ENCODE measurements at places on chromosomes 1 and 21. TPM values are rescaled to one million over a fixed set of nuclear protein-coding genes. Genes with fewer than 3 reads are reported as not detected.
A peak's percentile ranks its signal among the peaks of the same experiment; 100 is the strongest.

- DNase-seq: no peak
Observed at GRCh38 chr1:223620297-223620897, 45.1 kb downstream of the CAPN8 start.

The PLA2G2D gene
- total RNA-seq: not detected

The PWP2 gene
- not detected for total RNA-seq

- no peak for DNase-seq
Observed at GRCh38 chr1:176602388-176603004, 139.5 kb downstream of the PAPPA2 start.

The USH2A gene
- total RNA-seq: 0.37 TPM

The PTPRU gene
- 0.29 TPM for total RNA-seq

The GPR153 gene
- total RNA-seq: 2.3 TPM

- no peak for DNase-seq
Observed at GRCh38 chr1:71828431-71829012, 453.8 kb downstream of the NEGR1 start.

GRCh38 chr21:15134701-15135470 is 70.1 kb upstream of the NRIP1 start:
- DNase-seq: peak; percentile 33

- DNase-seq: peak; percentile 64
Observed at GRCh38 chr1:210231846-210232510, 618 bp upstream of the SERTAD4 start.

The DMRTA2 gene
- total RNA-seq: not detected

The ATP6V1G3 gene
- total RNA-seq: not detected

GRCh38 chr1:18721041-18721440 is 90.4 kb downstream of the PAX7 start:
- DNase-seq: no peak

The OR2T35 gene
- total RNA-seq: not detected

The SLAMF7 gene
- total RNA-seq: not detected

DNA sequence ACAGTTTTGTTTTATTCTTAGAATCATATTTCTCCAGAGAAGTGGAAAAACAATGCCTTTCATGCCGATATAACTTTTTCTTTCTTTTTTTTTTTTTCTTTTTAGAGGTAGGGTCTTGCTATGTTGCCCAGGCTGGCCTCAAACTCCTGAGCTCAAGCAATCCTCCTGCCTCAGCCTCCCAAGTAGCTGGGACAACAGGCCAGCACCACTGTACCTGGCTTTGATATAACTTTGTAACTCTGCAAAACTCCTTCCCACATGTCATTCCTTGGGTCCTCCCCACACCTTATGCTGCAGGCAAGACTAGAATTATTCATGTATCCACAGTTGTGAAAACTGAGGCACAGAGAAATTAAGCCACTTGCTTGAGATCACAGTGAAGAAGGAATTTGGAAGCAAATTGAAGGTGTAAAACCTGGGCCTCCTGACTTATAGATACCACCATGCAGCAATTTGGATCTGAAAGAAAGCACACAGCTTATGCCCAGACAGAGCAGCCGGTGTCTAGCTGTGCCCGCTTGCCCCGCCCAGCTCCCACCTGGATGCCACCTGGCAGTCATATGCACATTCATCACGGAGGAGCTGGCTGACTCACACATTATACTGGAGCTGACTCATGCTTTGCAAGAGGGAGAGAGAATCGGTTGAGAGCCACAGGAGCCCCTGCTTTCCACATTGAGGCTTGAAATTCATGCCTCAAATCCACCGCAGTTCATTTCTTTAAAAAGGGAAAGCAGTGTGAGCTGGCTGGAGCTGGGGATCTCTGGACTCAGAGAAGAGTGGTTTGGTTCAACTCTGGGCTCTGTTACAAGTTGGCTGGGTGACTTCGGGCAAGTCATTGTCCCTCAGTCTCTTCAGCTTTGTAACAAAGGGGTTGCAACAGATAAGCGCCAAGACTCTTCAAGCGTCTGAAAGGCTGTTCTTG is 8.3 kb upstream of the SLC2A1 start:
- peak; percentile 72 for DNase-seq

- DNase-seq: no peak
Observed at GRCh38 chr1:40313329-40313957, 3.6 kb downstream of the COL9A2 start.

DNA sequence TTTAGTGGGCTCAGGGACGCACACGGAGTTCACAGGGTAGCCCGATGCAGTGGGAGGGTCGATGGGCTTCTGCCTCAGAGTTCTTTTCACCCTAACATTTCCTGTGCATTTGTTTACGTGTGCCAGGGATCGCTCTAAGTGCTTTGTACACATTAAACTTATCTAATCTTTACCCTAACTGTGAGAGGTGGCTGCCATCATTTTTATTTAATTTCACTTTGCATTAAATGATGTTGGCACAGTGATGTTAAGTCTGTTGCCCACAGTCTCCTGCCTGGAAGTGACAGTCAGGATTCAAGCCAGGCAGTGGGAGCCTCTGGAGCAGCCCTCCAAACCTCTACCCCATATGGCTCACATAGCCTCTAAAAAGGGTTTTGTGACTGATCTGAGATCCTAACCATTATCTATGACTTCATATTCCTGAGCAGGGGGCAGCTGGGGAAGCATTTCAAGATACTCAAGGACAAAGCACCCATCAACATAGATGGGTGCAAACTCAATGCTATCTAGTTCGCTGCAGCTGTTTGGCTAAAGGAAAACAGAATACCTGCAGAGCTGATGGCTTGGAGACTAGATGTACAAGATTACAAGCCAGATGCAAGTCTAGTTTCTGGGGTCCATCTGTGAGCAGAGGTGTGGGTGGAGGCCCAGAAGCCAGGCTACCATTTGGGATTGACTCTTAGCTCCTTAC is 303.8 kb downstream of the DISC1 start:
- DNase-seq: no peak

- no peak for DNase-seq
Observed at GRCh38 chr1:155529109-155529508, 33.5 kb downstream of the ASH1L start.

- no peak for DNase-seq
Observed at GRCh38 chr1:52792036-52792435, 50.5 kb upstream of the ZYG11A start.

GRCh38 chr1:198361237-198361767 is 179.2 kb downstream of the ATP6V1G3 start:
- DNase-seq: no peak

DNA sequence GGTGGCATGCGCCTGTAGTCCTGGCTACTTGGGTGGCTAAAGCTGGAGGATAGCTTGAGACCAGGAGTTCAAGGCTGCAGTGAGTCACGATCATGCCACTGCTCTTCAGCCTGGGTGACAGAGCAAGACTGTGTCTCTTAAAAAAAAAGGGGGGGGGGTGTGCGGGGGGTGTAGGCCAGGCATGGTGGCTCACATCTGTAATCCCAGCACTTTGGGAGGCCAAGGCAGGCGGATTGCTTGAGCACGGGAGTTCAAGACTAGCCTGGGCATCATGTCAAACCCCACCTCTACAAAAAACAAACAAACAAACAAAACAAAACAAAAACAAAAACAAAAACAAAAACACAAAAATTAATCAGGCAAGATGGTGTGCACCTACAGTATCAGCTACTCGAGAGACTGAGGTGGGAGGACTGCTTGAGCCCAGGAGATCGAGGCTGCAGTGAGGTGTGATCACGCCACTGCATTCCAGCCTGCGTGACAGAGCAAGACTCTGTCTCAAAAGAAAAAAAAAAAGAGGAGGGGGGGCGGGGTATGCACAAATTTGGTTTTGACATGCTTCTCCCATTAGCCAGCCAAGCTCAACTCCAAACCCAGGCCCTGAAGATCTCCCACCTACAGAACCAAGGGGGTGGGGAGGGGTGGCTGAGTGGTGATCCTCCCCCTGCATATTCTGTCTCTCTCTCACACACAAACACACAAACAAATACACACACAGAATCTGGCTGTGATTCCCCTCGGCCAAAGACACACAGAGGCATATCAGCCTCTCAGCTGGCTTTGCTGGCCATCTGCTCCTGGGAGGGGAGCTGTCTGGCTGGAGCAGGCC is 3.1 kb downstream of the PTAFR start:
- no peak for DNase-seq

The SYT14 gene
- total RNA-seq: 0.14 TPM

The ELF3 gene
- 1,083 TPM for total RNA-seq

The RNU1-1 gene
- 9,966 TPM for total RNA-seq

DNA sequence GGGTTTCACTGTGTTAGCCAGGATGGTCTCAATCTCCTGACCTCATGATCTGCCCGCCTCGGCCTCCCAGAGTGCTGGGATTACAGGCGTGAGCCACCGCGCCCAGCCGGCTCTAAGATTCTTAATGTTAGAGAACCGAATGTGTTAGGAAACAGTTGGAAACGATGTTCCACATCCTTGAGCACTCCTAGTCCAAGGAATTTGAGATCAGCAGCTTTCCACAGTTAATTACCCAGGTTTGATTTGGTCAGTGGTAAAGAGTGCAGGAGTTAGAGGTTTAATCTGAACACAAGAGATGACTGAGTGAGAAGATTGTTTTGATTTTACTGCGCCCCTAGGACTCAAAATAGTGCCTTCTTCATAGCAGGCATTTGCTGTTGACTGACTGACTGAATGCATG is 75.9 kb upstream of the BMP8A start:
- no peak for DNase-seq

The PTAFR gene
- 2.2 TPM for total RNA-seq

GRCh38 chr1:151820940-151821339 is 10.7 kb downstream of the RORC start:
- peak; percentile 71 for DNase-seq

DNA sequence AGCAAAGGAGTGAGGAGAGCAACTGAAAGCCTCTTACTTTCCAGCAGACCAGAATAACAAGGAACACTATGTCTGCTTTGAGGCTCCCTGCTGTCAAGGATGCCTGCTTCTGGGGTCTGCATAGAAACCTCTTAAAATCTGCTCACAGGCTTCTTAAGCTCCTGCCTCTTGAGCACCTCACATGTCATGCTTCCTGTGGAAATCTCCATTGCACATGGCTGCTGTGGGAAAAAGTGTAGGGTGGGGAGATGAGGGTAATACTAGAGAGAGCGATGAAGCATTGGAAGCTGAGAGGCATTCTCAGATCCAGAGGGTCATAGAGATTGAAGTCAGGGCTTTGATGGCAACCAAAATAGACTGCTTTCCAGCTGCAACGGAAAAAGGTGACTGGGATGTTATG is 6.2 kb upstream of the HLX start:
- DNase-seq: no peak

GRCh38 chr21:42263591-42264131 is 44.7 kb downstream of the ABCG1 start:
- peak; percentile 54 for DNase-seq

DNA sequence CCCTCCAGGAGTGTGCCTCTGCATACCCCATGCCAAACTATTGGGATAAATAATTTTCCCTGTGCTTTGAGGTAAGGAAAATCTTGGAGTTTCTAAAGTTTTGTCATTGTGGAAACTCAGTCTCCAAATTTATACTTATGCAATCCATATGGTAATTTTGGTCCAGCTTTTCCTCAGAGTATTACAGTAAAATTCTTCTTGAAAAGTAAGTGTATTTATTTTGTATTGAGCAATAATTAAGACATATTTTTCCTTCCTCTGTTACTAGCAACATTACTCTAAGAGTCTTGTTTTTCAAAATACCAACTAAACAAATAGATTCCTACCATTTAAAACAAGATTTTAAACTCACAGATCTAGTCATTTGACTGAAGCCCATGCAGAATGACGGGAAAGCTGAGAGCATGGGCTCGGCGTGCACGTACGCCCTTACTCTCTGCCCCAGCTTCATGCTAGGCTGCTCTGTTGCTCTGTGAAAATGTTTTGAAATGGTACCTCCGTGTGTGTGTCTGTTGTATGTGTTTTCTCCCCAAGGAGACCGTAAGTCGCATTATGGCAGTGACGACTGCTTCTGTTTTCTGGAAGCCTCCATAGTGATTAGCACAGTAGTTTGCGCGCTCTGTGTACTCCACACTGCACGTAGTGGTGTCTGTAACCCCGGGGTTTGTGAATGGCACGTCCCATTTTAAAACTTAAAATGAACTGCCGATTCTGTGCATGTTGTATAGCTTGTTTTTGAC is 165.3 kb downstream of the SDCCAG8 start:
- no peak for DNase-seq

DNA sequence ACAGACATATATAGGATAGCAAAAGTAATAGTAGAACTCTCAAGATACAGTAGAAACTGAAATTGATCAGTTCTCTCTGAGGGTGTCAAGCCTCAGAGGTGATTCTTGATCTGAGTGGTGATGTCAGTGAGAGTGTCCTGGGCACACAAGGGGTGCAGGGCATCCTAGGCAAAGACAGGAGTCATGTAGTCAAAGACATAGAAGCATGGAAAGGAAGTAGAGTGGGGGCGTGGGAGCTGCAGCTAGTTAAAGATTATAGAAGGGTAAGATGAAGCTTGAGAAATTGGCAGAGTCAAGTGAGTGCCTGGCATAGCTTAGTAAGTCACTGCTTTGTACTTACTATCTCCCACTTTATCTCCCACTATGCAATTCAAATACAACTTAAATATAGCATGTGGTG is 22.8 kb downstream of the CDC7 start:
- no peak for DNase-seq

The IL22RA1 gene
- 1.8 TPM for total RNA-seq

DNA sequence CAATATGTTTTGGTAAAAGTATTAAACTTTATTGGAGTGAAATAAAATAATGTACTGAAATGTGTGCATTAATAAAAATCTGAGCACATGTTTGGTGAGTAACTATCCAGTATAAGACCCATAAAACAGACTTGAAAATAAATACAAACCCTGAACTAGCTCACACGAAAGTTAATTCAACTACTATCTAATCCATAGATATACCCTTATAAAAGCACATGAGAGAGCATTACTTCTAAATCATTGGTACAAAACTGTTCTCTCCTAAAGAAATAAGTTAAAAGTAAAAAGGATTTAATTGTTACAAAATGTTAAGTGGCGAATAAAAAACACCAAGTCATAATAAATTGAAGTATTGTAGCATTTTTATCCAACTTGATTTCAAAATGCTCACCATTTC is 295.6 kb downstream of the PTPRC start:
- no peak for DNase-seq

GRCh38 chr1:115296981-115297380 is 41.1 kb downstream of the NGF start:
- DNase-seq: no peak

DNA sequence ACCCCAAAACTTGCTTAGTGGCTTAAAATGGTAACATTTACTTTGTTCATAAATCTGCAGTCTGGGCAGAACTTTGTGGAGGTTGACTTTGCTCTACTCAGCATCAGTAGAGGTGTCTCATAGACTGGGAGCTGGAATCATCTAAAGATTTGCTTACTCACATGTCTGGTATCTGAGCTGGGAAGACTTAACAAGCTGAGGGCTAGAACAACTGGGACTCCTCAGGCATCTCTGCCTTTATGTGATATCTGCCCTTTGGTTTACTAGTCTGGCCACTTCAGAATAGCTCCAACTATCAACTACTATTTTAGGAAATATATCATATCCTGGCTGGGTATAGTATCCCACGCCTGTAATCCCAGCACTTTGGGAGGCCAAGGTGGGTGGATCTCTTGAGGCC is 82.5 kb downstream of the C4BPA start:
- DNase-seq: no peak

The CFHR1 gene
- not detected for total RNA-seq
